Chondrocyte (in vitro differentiated cells): ENCODE measurements at places on chromosomes 16 and 17.

DNA sequence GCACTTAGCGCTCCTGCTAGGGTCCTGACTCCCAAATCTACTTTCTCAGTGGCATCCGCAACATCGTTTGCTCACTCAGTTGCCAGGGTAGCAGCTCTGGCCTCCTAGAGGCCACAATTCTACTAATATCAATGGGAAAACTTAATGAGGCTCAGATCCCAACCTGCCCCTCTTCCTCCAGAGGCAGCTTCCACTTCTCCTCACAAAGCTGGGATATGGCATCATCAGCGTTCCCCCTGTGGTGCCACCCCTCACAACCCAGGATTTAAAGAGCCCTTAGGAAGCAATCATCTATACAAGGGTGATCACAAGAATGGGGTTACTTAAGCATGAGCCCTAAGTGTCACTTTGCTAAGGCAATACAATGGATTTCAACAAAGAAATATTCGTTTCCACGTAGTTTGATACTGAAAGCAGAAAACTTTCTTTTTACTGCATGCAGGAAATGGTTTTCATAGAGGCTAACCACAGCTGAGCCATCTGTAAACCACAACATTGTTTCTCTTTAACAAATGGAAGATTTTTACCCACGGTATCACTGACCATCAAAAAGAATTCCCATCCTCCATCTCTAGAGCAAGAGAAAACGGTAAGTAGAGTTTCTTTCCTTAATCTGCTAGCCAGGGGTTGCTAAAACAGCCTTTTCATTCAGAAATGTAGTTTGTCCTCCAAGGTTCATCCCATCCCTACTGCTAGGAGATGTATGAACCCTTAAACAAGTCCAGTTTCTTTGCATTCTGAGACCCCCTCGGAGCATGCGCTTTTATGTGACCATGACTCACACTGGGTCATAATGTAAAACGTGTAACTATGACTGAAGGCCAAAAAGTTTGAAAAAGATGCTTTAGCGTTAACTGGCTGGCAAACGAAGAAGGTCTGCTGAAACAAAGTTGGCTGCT lies 68.3 kb upstream of the BCAR1 start:
- DNase-seq: no peak

GRCh38 chr16:89556750-89557689 lies 3.5 kb upstream of the RPL13 start:
- no peak for DNase-seq

DNA sequence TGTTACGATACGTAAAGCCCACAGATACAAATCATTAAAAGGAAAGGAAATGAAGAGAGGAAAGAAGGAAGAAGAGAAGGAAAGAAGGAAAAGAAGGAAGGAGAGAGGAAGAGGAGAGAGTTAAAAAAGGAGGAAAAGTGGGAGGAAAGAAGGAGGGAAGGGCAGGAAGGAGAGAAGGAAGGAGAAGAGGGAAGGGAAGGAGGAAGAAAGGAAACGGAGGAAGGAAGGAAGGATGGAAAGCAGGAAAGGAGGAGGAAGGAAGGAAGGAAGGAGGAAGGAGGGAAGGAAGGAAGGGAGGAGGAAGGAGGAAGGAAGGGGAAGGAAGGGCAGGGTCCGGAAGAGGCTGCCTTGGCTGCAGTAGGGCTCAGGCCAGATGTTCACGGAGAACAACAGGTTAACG lies 95.2 kb downstream of the ENGASE start:
- DNase-seq: no peak

DNA sequence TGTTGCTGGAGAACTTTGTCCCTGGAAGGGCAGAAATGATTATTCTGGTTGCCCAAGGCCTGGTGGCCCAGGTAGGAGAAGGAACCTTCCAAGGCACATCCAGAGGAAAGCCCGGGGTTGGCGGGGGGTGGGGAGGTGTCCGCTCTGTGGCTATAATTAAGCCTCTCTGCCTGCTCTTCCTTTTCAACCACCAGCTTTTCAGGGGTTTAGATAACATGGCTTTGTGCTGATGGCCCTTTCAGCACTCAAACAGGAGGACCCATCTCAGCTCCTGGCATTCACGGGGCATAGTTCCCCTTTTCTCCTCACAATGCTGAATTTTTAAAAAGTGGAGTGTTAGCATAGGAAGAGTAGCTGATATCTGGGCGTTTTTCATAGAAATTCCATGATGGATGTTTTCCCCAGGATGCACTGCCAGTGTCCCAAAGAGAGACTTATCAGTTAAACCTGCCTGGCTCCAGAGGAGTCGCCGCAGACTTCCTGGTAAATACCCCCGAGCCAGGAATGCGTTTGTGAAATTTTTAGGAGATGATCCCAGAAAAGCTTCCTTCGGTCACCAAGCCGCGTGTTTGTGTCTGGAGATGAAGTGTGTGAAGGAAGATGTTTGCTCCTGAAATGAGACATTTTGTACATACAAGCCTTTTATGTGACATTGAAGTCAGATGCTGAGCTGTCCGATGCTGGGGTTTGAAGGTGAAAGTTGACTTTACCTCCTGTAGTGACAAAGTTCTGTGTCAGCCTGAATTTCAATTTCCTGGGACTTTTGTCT lies 188.5 kb downstream of the MSI2 start:
- peak; percentile 29 for DNase-seq

GRCh38 chr17:57886020-57886419 lies 36.2 kb upstream of the MRPS23 start:
- DNase-seq: no peak

DNA sequence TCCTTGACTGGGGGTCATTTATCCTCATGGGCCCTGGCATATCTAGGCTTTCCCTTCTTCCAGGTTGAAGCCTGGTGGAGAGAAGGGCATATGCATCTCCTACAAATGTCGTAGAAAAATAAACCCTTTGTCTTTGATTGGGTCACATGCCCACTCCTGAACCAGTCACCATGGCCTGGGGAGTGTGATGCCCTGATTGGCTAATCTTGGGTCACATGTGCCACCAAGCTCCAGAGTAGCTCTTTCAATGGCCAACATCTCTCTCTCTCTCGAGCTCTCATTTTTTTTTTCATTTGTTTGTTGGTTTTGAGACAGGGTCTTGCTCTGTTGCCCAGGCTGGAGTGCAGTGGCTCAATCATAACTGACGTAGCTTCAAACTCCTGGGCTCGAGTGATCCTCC lies 5.6 kb upstream of the XPO6 start:
- no peak for DNase-seq

- DNase-seq: no peak
Measured at GRCh38 chr16:23310217-23310616, 8.1 kb downstream of the SCNN1B start.

- no peak for DNase-seq
Measured at GRCh38 chr17:29145289-29146073, 34.7 kb downstream of the MYO18A start.

DNA sequence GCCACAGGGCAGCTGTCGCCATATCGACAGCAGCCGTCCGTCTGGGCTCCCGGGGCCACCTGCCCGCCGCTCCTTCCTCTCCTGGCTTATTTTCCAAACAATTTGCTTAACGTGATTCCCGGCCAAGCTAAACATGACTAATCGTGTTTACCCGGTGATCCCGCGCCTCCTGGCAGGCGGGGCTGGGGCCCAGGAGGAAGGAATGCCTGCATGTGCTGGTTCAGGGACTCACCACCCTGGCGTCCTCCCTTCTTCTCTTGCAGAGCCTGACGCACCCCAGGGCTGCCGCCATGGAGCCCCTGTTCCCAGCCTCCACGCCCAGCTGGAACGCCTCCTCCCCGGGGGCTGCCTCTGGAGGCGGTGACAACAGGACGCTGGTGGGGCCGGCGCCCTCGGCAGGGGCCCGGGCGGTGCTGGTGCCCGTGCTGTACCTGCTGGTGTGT lies 6.1 kb downstream of the SSTR5 start:
- DNase-seq: no peak

DNA sequence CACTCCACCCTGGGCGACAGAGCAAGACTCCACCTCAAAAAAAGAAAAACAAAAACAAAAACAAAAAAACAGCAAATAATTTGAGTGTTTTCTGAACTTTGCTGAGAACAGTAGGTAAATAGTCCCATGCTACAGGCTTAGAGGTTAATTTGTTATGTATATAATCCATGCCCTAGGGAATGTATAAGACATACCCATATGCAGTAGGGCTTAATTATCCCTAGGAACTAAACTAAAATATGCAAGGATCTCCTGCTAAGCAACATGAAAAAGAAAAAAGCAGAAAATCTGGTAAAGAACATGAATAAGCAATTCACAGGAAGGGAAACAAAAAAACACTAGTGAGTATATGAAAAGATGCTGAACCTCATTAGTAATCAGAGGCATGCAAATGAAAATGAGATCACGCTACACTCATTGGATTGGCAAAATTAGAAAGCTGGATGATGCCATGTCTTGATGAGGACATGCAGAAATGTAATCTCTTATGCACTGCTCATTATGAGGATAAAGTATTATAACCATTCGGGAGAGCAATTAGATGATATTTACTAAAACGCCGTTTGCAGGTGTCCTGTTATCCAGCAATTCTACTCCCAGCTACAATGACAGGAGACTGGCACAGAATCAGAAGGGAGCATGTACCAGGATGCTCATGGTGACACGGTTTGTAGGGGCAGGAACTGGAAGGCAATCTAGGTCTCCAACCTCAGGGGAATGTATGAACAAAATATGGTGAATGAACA lies 5.6 kb downstream of the KCTD13 start:
- no peak for DNase-seq

- no peak for DNase-seq
Measured at GRCh38 chr16:66578651-66579531, at the start of gene CMTM2. TSS of gene CMTM2 (plus strand) at chr16:66579463. CDS start at chr16:66579608, 145 bp downstream.

DNA sequence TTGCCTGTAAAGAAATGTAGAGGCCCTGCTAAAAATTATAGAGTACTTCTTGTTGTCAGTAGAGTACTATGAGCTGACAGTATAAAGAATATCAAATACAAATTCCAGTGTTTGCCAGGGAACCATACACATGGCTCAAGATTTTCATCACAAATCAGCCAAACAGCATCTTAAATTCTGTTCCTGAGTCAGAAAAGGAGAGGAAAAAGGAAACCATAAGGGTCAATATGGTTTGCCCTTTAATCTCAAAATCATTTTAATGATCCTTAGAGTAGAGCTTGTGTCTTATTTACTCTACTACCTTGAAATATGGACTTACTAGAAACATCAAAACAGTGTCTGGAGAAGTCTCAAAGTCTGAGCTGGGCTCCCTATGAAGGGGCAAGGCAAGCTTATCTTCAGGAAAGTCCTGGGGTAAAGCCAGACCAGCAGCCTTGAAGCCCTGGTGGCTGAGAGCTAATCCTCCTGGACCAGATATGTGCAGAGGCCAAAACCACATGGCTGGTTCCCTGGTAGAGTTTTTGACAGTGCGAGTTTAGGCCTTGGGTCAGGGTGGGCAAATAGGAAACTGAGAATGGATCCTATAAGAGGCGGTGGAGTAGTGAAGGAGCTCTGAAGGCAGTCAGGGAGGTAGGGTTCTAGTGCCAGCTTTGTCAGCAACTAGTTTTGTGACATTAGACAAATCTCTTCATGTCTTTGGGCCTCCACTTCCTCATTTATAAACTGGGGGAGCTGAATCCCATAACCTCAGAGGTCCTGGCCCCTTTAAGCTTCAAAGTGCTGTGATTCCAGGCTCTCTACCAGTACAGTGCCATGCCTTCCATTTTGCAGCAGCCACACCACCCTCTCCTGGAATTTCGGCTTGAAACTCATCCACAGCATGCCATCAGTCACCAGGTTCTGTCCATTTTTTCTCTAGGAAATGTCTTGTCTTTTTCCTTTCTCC lies 38.9 kb downstream of the MRTFB start:
- DNase-seq: no peak

GRCh38 chr17:7915611-7916384 lies at the start of gene RNF227:
TSS of gene RNF227 (minus strand) at chr17:7916289. CDS start at chr17:7916195, 94 bp downstream.
- peak; percentile 97 for DNase-seq

DNA sequence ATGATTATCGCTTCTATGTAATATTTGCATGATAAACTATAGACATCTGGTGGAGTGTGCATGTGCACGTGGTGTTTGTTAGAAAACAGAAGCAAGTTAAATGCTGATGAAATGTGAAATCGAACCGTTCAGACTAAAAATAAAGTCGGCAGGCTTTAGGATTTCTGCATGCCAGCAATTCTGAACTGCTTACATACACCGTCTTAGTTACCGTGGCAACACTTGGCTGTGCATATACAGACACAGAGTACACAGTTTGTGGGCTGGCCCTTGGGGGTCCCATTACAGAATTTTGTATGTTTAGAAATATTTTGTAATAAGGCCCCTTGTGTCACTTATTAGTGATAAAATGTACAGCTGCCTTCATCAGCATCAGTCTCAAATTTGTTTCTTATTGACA lies 605.5 kb downstream of the RBFOX1 start:
- DNase-seq: no peak

DNA sequence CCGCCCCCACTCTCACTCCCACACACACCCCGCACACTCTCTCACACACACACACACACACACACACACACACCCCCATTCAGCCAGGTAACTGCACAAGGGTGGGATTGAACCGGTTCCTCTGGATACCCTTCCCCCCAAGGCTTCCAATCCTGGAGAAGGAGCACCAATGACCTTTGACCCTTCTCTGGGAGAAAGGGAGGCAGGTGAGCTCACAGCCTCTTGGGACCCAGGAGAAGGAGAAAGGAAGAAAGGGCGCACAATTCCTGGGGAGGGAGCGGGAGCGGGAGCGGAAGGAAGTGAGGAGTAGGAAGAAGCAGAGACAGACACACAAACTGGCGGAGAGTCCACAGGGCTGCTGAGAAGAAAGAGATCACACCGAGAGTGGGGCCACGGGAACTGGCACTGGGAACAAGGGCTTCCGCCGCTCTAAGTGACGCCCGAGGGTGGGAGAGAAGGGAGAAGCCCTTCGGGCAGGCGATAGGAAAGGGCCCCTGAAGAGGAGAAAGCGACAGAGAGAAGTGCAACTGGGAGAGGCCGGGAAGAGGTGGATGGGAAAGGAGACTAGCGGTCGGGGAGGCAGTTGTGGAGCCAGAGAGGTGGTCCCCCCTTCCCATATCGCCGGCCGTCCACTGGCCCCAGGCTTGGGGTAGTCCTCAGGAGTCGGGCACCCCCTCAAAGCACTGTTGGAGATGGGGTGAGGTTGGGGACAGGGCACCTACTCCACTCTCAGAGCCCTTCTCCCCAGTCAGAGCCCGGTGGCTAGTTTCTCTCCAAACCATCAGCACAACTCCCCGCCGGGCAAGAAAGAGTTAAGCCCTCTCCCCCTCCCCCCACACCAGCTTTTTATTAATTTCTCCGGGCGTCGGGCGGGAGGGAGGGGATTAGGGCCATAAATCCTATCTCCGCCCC lies 1.3 kb downstream of the SAMD14 start:
- peak; percentile 86 for DNase-seq
